Fibroblast of the conjunctiva (primary cell): ENCODE measurements at places on chromosomes 1 and 21.

- no peak for DNase-seq
These were observed 2.0 kb downstream of the HNRNPR start for GRCh38 chr1:23341931-23342692.

DNA sequence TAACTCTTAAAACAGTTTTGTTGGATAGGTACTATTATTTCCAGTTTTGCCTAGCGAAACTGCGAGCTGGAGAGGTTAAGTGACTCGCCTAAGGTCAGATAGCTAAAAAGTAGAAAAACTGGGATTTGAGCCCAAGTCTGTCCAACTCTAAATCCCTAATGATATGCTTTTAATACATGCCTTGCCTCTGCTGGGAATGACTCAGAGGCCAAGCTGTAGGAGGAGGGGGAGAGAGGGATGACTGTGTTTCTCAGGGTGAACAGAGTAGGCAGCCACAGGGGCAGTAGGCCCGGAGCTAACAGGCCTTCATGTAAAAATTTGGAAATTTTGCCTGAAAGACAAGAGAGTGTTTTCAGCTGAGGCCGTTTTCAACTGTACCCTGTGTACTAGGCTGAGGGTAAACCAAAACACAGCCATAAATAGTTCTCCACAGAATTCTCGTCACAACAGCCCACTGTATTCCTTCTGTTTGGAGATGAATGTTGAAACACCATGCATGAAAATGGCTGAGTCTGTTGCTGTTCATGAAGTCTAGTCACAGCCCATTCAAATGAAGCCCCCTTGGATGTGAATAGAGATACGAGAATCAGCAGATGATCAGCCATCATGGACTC is 107.5 kb upstream of the HOOK1 start:
- DNase-seq: peak; percentile 94

- DNase-seq: no peak
These were observed 258.1 kb downstream of the SDCCAG8 start for GRCh38 chr1:243513726-243514491.

- DNase-seq: no peak
These were observed 16.6 kb downstream of the PSEN2 start for GRCh38 chr1:226887006-226887405.

DNA sequence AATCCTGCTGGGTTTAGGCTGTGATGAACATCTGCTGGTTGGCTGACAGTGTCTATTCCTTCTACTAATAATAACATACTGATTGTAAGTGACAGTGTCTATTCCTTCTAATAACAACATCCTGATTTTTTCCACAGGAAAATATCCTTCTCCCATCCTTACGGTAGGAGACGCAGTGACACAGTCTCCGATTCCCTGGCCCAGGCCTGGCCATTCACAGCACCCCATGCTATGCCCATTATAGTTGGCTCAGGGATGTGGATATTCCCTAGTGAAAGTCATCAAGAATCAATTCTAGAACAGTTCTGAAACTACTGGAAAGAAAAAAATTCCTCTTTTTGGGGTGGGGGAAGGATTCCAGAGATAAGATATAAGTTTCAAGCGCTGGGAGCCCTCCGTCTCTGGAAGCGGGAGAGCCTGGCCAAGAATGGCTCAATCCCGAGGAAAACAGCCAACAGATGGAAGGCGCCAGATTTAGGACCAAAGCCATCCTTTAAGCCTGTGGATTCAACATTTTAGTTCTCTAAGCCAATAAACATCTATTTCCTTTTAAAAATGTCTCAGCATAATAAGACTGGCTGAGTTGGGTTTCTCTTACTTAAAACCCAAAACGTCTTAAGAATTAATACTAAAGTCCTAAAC is 88.6 kb downstream of the GPATCH2 start:
- DNase-seq: no peak

DNA sequence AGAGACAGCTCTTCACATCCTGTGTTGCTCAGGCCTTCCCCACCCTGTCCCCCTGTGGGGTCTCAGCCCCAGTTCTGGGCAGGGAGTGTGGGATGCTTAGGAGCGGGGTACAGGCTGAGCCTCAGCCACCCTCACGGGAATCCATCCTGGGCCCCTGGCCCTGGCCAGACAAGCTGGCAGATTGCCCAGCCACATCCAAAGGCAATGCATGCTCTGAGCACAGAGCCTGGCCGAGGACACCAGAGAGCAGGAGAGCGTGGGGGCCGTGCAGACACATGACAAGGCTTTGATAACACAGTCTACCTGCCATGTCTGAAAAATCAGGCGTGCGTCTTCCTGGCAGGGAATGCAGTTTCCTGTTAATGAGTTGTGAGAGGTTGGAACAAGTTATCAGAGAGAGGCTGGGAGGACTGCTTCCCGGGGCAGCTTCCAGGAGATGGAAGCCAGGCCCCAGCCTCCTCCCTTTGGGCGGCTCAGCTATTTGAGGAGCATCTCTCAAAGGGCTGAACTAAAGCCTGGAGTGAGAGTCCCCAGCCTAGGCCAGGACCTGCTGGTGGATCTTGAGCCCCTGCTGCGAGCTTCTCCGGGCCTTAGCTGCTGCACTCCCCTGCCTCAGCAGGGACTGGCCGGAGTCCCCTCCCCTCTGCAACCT is 72.2 kb upstream of the SELENON start:
- no peak for DNase-seq

GRCh38 chr1:3282656-3283430 is 171.6 kb upstream of the ARHGEF16 start:
- no peak for DNase-seq

DNA sequence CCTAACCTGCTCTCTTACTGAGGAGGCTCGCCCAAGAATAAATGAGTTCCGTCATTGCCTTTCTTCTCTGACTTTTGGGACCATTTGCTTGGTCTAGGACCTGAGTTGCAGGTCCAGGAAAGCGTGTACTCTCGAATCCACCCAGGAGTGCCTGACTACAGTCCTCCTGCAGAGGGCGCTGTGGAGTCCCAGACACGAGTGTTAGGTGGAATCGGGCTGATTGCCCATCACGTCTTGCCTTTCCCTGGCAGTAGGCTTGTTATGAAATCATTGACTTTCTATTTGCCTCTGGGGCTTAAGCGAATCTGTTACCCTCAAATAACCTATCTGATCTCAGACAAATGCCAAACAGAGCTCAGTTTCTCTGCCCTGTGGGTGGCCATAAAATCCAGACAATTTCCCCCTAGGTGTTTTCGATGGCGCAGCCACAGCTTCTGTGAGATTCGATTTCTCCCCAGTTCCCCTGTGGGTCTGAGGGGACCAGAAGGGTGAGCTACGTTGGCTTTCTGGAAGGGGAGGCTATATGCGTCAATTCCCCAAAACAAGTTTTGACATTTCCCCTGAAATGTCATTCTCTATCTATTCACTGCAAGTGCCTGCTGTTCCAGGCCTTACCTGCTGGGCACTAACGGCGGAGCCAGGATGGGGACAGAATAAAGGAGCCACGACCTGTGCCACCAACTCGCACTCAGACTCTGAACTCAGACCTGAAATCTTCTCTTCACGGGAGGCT is at the start of gene IL20:
Gene IL20, plus strand, starts transcription at position 685 of the 733 bp plus-strand sequence. CDS start 230 bp downstream, outside the sequence.
- DNase-seq: peak; percentile 88

GRCh38 chr1:183080406-183080805 is 57.2 kb downstream of the LAMC1 start:
- DNase-seq: no peak

GRCh38 chr1:9861360-9861759 is 37.6 kb upstream of the CLSTN1 start:
- no peak for DNase-seq

GRCh38 chr1:199976496-199977144 is 50.9 kb upstream of the NR5A2 start:
- no peak for DNase-seq

DNA sequence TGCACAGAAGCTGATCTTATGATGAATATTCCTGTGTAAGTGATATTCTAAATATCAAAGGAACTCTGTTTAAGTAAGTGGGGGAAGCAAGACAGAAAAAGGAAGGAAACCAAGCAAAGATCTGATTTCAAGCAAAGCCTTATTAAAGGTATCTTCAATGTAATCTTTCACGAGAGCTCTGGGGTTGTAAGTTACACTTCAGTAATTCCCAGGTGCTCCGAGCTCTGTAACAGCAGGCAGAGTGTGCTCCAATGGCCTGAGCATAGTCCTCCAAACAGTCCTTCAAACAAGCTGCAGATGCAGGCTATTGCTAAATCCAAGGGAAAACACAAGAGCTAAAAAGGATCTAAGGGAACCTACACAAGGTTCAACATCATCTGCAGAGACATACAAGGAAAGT is 949.7 kb upstream of the TMPRSS15 start:
- no peak for DNase-seq

DNA sequence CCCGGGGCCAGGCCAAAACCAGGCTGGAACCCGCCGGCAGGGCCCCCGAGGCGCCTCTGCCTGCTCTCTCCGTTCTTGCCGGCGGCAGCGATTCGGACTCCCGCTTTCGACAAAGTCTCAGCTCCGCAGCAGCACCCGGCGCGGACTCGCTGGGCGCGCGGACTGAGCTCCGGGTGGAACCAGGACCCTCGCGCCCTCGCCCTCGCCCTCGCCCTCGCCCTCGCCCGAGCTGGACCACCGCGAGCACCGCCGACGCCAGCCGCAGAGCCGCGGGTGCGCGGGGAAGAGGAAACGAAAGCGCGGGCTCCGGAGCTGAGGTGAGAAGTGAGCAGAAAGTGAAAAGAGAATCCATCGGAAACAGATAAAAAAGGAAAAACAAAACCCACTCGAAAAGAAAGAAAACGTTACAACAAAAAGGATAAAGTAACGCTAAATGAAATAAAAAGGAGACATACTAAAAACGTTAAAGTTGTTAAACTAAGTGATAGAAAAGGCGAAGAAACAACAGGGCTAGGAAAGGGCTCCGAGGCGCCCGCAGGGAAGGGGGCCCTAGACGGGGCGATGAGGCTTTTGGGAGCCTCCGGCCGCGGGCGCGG is 64.9 kb downstream of the MEF2D start:
- no peak for DNase-seq

DNA sequence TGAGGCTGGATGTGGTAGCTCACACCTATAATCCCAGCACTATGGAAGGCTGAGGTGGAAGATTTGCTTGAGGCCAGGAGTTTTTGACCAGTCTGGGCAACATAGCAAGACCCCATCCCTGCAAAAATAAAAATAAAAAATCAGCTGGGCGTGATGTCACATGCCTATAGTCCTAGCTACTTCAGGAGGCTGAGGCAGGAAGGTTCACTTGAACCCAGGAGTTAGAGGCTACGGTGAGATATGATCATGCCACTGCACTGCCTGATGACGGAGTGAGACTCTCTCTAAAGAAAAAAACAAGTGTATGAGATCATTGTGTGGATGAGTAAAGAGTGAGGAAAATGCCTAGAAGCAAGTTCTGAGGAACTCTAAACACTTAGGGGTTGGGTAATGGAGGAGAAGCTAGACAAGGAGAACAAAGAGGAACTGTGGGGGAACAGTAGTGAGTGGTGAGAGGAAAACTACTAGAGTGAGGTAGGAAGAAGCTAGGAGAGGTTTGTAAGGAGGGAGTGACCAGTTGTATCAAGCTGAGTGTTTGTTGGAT is 17.0 kb downstream of the CLIC4 start:
- no peak for DNase-seq

- no peak for DNase-seq
These were observed 758 bp downstream of the NAXE start for GRCh38 chr1:156592158-156592909.

GRCh38 chr1:234554698-234555311 is 55.2 kb downstream of the IRF2BP2 start:
- DNase-seq: no peak

GRCh38 chr1:46543761-46544560 is 7.5 kb downstream of the KNCN start:
- no peak for DNase-seq

- DNase-seq: no peak
These were observed 5.6 kb upstream of the ARF1 start for GRCh38 chr1:228076796-228077430.

DNA sequence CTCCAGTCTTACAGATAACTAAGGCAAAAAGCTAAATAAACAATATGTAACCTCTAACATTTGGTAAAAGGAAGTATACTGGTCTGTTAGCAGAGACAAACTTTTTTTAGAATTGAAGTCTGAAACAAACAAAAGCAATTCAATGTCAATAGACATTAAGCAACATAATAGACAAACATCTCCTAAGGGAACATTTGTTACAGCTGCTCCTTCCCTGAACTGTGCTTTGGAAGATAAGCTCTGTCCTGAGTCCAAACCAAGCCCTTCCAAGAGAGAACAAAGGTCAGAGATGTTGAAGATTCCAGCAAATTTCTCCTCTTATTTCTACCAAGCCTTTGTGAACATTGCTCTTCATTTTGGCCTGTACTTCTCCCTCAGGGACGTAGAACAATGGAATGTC is 25.3 kb downstream of the FMO2 start:
- peak; percentile 68 for DNase-seq

DNA sequence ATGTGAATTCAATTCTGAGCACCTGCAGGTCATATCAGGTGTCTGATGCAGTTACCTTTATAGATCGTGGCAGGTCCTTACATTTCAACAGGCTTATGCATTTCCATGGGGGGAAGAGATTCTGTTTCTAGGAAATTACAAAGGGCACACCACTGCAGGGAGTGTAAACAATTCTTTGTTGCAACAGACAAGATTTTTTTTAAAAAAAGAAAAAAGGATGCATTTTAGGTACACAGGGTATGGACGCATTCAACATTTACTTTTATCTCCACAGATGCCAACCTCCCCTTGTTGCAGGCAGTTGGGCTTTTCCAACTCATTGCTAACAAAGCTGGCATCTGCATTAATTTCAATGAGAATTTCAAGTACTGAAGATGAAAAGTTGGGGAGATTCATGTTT is 13.5 kb upstream of the TEKT2 start:
- no peak for DNase-seq

GRCh38 chr21:15060543-15061175 is 4.1 kb downstream of the NRIP1 start:
- DNase-seq: no peak

DNA sequence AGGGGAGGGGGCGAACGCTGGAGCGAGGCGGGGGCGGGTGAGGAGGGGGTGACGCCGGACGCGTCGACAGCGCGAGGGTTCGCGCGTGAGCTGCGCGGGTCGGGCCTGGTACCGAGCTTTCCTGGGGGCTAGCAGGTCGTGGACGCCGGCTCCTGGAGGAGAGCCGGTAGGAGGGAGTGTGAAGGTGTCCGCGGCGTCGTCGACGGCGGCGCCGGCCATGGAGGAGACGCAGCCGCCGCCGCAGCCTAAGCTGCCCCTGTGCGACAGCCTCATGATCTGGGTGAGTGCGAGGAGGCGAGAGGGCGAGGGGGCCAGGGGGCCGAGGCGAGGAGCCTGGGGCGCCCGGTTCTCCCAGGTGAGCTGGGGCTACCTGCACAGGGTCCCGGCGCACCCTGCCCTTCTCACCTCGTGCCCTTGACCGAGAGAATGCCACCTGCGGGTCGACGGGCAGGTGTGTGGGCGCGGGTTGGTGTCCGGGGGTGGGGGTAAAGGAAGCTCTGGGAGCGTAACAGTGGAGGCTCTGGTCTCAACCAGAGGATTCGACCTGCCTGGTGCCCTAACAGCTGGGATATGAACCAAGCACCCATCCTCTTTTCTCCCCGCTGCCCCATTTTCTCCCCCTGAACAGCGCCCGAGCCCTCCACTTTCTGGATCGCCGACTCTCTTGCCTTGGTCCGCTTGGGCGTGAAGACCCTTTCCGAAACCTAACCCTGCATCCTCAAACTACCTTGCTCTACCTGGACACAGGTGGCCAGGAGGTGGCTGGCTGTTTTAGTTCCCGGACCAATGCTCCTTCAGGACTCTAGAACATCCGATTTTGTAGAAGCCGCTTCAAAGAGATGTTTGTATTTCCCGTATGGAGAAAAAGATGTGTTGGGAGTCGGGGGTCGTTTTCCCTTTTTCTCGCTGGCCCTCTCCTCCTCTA is at the start of gene HOOK1:
Gene HOOK1, plus strand, starts transcription at position 49 of the 925 bp plus-strand sequence. Its CDS starts 169 bp downstream, at position 218.
- DNase-seq: no peak

- DNase-seq: peak; percentile 81
These were observed 45.1 kb downstream of the MAP3K7CL start for GRCh38 chr21:29175408-29176134.

- DNase-seq: no peak
These were observed 67.5 kb downstream of the CD2 start for GRCh38 chr1:116821763-116822162.
